CD14-positive monocyte (primary cell): ENCODE measurements at places on chromosomes 2 and 18.

DNA sequence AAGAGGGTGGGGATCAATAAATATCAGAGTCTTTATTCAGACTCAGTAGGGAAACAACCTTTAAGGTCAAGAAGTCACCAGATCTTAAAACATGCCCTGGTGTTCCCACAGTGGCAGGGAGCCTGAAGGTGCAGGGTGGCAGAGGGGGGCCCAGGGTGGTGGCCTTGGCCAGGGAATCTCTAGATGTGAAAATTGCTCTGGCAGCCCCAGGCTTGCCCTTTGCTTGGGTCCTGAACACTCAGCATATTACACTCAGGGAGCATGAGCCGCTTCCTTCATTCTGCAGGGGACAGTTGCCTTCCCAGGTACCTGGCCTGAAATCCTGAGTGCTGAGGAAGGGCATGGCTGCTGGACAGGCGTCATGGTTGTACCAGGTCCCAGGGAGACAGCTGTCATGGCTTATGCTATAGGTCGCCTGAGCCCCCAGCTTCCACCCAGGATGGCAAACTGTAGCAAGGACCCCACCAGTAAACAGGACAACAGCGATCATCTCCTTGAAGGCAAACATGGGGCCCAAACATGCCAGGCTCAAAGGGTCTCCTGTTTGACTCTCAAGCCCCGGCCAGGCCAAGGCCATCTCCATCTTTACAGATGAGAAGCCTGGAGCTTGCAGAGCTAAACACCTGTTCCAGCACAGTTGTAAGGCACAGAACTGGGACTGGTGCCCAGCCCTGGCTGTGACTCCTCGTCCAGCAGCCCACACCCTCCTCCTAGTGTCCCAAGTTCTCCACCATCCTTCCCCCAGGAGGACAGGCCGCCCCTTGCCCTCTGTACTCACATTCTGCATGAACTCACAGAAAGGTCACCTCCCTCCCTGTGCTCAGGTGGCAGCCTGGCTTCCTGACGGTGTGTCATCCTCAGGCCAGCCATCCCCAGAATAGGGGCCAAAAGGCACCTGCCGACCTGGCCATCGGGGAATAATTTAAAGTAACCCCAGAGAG, 14.6 kb downstream of the ABCG8 start:
- DNase-seq = no peak

DNA sequence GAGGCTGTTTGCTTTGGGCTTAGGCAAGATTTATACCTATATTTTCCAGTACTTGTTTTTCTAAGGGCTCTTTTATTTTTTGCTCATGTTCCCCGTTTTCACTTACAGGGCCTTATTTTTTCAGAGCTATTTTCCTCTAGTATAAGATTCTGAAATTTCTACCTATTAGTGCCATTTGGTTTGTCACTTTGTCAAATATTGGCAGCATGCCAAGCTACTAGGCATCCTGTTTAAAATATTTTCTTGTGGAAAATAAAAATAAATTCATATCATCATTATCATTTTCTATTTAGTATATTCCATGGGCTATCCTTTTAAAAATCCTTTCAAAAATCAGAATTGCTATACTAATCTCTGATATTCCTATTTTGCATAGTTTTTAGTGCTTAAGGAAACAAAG, 64.8 kb upstream of the CHST9 start:
- DNase-seq = no peak

GRCh38 chr2:8152392-8153257, 529.2 kb upstream of the ID2 start:
- peak; percentile 36 for DNase-seq

- DNase-seq = no peak
These were observed 572.7 kb downstream of the PIK3C3 start for GRCh38 chr18:42527766-42528165.

- DNase-seq = no peak
These were observed 246.0 kb downstream of the ATAD2B start for GRCh38 chr2:23680951-23681350.

DNA sequence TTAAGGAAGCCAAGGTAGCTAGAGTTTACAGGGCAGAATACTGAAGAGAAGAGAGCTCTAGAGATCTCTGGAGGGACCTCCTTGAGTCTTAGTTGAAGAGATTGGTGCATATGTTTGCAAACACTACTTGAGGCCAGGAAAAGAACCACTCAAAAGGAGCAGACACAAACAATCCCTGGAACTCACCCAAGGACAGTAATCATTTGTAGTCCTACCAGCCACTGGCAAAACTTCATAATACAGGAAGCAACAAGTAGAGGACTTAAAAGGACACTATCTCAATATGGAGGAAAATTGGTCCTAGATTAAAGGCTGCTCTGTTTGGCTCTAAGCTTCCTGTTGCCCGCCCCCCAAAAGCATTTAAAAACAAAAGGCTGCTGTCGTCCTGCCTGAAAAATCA, 46.9 kb upstream of the UBXN4 start:
- no peak for DNase-seq

GRCh38 chr2:26945991-26946750, 24.3 kb upstream of the MAPRE3 start:
- DNase-seq = no peak

DNA sequence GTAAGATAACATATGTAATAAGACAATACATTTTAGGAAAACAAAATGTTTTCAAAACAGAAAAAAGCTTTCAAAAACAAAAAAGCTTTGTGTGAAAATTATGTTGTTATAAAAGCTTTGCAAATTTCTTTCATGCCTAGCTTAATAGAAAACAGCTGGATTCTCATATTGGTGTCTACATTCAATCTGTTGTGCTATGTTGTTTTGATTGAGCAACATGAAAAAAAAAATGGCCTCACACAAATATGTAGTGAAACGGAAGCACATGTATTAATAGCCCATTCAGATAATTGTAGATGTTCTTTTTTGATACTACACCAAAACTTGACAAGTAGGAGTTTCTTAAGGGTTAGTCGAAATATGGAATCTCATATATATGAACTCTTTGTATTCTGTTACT, 197.5 kb downstream of the ZEB2 start:
- no peak for DNase-seq

DNA sequence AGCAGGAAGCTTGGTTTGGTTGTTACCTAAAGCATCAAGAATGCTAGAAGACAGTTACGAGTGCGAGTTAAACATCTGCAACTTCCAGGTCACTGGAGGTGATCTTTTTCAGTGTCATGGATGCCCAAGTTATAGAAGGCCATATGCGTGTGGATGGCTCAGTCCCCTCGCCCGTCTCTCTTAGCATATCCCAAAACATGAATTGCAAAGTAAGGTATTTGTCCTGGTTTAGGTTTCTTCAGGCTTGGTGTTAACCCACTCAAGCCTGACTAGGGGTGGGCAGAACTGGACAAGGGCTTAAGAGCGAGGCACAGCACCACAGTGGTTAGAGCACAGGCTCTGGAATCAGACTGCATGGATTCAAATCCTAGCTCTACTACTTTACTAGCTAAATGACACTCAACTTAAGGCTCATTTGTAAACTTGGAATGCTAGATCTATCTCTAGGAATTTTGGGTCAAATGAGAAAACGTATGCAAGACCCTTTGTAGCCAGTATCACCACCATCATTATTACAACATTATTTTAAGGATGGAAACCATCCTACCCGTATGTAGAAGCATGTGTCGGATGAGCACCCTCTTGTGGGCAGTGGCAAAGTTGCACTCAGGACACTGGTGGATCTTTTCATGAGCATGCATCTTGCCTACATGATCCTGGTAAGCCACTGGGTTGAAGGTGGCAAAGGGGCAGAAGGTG, 11.2 kb downstream of the ZNF142 start:
- peak; percentile 35 for DNase-seq

DNA sequence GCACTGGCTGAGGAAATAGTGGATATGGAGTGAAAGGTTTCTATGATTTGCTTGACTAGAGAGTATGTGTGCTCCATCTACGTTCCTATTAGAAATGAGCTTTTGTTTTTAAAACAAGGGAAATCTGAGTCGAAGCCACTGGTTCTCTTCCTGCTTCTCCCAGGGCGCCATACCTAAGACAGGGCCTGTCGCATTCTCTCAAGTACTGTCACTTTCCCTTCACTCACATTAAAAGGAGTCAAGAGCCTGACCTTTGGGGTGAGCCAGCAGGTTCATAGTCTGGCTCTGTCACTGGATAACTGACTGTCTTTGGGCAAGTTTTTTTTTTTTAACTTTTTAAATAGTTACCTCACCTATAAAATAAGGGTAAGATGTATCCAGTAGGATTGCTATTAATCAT, 121.0 kb downstream of the MAP3K20 start:
- no peak for DNase-seq

GRCh38 chr18:24923138-24923537, 428.8 kb downstream of the ZNF521 start:
- no peak for DNase-seq

GRCh38 chr2:147623328-147623727, 221.5 kb upstream of the ACVR2A start:
- DNase-seq = peak; percentile 54

DNA sequence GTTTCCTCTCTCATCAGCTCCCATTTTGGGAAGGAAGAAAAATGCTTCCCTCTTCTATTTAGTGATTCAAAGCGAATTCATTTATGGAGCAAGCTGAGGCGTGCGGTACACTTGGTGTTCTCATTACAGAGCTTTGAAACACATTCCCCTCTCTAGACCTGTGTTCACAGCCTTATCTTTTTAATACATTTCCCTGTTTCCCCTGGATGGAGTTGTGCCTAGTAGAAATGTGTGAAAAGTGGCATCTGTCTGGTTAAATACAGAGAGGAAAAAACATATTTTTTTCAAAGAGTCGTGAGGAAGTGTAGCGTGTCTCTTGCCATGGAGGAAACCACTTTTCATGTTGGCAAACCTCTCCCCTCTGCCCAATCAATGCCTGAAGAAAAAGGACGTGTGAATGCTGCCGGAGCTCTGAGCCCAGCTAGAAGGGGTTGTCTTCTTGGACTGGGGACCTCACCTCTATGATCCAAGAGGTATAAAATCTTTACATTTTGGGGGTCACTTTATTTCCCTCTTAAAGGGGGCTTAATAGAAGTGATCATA, 52.4 kb downstream of the DPP4 start:
- DNase-seq = no peak

GRCh38 chr2:61173116-61173515, 11.1 kb downstream of the C2orf74 start:
- no peak for DNase-seq

DNA sequence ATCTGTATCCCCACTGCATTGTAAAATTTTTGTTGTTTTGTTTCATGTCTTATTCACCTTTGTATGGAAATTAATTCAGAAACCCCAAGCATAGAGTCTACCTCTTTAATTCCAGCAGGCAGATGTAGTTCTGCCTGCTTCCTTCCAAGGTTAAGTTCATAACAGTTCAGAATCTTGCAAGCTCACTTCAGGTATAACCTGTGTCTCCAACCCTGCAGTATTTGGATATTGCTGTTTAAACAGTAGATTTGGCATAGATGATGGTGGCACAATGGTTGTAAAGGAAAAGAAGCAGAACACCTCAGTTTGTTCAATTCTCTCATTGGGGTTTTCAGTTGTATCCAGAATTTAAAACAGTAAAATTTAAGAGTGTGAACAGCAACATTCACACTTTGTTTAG, 21.2 kb downstream of the SULT1C2 start:
- DNase-seq = no peak

- DNase-seq = no peak
These were observed 9.8 kb downstream of the FEV start for GRCh38 chr2:218975060-218975777.

DNA sequence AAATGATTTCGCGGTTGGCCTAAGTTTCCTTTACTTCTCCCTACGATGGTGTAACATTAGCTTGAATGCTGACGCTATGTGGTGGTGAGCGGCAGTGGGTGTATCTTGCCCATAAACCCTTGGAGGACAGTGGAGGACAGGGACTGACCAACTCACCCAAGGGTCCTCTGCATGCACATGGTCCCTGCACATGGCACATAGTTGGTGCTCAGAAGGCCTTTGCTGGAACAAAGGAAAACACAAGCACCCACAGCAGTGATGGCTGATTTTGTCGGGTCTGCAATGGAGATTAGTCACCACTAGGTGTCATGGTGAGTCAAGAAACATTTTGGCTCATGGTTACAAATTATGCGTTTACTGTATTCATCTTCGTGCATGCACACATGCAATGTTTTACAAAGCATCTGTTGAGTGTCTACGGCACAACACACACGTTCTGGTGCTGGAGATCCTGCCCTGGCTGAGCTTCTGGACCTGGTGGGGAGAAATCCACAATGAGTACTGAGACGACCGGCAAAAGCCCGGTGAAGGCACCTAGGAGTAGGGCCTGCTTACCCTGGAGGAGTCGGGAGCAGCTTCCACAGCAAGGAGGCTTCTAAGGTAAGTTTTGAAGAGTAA, 44.0 kb downstream of the PDCL3 start:
- peak; percentile 28 for DNase-seq

- no peak for DNase-seq
These were observed 25.3 kb downstream of the TMEM127 start for GRCh38 chr2:96240341-96241038.

DNA sequence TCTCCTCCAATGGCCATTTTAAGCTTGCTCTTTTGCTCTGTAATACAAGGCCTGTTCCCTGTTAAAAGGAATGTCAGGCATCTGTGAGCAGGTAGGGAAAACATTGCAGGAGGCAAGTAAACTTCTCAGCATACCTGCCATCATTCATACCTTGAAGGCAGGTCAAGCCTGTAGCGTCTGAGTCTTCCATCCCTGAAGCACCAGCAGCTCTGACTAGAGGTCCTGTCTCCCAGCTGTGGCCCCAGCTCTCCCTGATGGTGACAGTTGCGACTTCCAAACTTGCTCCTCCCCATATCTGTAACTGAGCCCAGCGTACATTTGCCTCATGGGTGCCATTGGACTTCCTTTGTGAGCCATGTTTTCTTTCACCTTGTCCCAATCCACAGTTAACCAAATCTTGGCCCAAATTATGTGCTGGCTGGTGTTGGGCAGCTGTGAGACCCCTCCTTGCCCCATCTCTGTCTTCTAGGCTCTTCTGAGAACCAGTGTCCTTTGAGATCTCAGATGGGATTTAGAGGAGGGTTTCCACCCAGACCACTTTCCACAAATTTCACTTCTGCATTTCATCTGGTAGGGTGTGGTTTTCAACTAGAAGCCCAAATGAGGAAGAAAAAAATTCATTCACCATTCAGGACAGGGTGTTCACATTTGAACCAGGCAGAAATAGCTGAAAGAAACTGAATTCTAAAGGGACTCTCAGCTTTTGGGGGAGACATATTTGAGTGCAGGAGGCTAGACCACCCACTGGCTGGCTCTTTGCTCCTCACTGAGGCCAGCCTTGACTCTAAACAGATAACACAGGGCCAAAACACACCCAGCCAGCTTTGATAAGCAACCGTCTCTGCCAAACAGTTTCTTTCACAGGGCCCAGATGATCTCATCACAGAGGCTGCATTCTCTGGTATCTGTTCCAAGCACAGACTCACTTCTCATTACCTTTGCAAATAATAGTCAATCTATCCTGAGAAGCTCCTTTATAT, 66.4 kb upstream of the MSH2 start:
- peak; percentile 59 for DNase-seq

GRCh38 chr18:74264303-74265020, 27.3 kb downstream of the CYB5A start:
- DNase-seq = peak; percentile 47
